ENCODE measurements at places on chromosomes 6 and 20.

DNA sequence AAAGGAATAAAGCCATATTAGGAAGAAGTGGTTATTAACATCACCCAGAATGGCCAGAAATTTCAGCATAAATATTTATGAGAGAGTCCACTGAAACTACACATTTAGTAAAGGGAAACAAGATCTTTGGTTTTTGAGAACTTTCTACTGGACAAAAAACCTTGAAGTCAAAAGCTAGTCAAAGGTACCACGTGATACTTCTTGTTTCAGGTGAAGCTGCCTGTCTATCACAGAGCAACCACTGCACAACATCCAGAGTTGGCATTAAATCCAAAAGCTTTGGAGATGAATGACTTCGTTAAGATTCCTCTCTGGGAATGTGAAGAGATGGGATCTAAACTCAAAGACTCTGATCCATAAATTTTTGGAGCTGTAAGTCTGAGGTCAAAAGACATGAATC, 137.0 kb downstream of the KCNQ5 start:
- no peak for DNase-seq

- no peak for DNase-seq
Measured at GRCh38 chr6:5036269-5036668, 32.4 kb upstream of the RPP40 start.

GRCh38 chr6:125004198-125004597, 42.0 kb downstream of the RNF217 start:
- DNase-seq = no peak

DNA sequence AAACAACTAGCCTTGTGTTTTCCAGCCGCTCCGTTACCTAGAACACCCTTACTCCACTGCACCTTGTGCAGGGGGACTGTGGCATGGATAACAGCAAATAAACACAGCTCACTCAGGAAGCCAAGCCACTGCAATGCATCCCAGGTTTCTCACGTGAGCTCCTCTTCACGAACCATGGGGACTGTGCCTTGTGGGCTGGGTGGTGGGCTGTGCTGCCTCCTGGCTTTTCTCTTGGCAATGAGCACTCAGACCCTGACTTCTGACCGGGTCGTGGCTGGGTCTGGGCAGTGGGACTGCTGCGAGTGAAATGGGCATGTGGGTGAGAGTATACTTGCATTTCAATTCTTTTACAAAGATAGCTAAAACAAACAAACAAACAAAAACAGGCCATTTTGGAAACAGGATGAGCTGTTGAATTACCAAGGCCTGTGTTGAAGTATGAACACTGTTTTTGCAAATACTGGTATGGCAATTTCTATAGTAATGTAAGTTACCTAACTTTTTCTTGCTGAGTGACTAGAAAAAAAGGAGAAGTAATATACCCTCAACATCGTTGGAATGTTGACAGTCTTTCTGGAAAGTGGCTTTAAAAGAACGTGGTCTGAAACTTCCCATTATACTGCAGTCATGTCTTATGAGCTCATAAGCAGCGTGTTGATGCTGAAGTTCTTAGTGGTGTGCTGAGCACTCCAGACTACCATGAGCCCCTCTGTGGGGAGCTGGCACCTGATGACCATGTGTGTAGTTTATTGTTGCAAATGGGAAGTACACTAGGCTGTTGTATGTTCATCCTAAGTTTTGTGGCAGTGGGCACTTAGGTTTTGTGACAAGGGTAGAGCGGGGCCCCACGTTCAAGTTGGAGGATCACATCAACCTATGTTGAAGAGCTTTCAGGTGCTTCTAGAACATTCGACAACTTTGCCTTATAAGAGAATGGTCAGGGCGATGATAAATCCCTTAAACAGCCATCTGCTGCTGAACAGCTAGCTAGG, 120.4 kb downstream of the ARMC2 start:
- no peak for DNase-seq

- no peak for DNase-seq
Measured at GRCh38 chr20:7708782-7709181, 231.5 kb downstream of the HAO1 start.

DNA sequence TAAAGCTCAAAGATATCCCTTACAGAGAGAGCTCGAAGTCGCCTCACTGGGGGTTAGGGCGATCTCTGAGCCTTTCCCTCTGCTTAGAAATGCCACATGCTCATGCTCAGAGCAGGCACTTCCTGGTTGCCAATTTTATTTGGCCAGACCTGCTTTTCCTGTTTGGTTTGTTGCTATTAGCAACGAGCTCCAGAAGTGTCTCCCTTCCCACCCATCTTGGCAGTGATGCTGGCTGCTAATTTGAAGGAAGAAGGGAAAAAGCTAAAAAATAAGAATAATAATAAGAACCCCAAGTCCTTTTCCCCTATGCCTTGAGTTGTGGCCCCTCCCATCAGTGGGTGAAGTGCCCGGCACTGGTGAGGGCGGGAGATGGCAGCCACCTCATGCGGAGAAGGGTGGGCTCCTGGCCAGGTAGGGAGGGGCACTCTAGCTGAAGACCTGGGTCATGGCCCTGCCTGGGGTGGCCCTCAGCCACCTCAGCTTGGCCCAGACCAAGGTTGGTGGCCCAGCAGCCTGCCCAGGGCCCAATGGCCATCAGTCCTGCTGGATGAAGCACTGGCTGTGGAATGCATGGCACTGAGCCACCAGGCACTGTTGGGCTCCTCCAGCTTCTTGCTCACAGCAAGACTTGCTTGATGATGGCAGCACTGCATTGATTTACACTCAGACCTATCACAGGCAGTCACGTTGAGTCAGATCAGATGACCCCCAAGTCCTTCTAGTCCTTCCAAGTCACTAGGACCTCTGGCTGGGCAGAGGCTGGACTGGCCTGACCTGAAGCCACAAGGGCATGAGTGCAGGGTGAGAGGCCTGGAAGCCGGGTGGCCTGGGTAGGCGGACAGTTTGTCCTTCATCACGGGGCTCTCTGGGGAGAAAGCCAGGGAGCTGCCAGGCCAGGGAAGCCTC, 79.0 kb downstream of the SYNJ2 start:
- DNase-seq = no peak

DNA sequence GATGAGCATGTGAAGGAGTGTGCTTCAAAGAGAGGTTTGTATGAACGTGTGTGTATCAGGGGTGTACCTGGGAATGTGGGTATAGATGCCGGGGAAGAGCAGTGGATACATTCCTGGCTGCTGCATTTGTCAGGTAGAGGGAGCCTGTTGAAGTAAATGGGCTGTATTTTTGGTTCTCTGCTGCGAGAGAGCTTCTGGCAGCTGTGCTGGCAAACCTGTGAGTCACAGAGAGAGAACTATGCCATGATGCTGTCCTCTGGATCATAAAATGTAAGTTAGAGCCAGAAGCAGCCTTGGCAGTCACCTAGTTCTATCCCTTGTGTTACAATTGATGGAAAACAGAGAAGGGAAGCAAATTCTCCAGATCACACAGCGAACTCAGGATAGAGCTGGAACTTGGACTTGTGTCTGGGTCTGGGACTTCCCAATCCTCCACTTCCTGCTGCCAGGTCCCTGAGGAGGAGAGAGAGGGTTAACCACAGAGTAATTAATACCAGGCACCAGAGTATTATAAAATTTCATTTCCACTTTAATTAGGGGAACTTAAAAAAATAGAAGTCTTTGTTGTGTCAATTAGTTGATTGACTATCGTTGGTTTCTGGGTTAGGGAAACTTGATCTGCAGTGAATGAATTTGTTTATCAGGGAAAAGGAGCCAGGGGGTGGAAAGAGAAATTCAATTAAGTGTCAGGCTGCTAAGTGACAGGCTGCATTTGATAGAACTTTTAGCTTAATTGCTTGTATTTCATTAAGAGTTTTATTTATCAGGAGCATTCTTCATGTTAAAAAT, 41.1 kb upstream of the GTSF1L start:
- no peak for DNase-seq

GRCh38 chr6:165744555-165745228, 81.7 kb upstream of the PDE10A start:
- no peak for DNase-seq

DNA sequence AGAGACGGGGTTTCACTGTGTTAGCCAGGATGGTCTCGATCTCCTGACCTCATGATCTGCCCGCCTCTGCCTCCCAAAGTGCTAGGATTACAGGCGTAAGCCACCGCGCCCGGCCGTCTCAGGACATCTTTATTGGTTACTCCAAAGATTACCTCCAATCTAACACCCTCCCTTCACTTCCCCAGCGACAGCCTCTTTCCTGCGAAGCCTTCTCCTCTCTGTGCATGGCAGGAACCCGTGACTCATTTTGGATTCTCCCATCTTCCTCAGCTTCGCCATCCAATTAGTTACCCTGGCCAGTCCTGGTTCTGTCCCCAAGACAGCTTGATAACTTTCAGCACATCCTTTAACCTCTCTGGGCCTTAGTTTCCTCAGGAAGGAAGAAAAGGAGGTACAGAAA, 51.3 kb upstream of the TOX2 start:
- DNase-seq = no peak

- DNase-seq = no peak
Measured at GRCh38 chr6:43714311-43715055, 26.9 kb upstream of the MRPS18A start.

DNA sequence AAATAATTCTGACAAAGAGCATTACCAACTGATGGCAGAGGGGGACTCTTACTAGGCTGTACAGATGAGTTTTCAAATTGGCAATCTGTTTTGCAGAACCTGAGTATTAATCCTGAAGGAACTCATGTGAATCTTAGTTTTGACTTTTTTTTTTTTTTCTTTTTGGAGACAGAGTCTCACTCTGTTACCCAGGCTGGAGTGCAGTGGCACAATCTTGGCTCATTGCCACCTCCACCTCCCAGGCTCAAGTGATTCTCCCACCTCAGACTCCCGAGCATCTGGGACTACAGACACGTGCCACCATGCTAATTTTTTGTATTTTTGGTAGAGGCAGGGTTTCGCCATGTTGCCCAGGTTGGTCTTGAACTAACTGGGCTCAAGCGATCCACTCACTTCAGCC, 49.3 kb downstream of the KCTD20 start:
- no peak for DNase-seq

- DNase-seq = no peak
Measured at GRCh38 chr6:159874435-159874834, 16.4 kb upstream of the MAS1 start.

DNA sequence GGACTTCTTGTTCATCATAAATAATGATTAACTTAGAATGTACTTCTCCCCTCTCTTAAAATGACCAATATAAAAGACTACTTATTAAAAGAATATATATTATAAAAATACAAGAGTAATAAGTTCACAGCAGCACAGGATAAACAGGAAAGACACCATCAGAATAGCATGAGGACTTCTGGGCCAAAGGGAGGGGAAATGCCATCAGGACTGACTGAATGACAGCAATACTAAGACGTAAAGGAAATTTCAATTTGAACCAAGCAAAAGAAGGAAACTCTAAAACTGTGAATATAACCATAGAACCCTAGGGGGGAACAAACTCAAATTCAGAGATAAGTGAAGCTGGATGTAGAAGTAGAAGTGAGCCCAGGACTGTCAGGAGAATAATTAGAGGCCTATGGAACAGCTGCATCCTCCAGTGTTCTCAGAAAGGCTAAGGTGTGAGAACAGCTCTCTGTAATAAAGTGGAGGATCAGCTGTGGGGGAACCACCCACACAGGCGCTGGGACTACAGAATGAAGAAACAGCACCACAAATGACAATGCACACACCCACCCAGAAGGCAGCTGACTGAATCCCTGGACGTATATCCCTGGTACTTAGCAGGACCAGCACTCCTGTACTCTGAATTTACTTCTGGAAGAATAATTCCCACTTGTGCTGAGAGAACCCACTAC, 37.8 kb downstream of the ZHX3 start:
- DNase-seq = no peak

DNA sequence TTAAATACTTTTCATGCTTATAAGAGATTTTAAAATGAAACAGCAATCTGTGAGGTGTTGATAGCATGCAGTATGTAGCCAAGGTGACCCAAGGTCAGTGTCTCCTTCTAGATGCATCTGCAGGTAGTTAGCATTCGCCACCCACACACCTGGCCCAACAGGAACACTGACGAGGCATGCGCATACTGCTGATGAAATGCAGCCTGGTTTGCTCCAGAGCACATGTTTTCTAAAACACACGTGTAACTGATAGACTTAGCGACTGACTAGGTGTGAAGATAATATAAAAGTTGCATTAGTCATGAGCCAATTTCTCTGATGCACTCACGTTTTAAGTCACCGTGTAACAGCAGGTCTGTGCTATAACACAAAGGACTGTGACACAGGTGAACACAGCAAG, 77.1 kb upstream of the RPS6KA2 start:
- DNase-seq = no peak

GRCh38 chr6:95578106-95578410, 723 bp downstream of the MANEA start:
- DNase-seq = no peak

DNA sequence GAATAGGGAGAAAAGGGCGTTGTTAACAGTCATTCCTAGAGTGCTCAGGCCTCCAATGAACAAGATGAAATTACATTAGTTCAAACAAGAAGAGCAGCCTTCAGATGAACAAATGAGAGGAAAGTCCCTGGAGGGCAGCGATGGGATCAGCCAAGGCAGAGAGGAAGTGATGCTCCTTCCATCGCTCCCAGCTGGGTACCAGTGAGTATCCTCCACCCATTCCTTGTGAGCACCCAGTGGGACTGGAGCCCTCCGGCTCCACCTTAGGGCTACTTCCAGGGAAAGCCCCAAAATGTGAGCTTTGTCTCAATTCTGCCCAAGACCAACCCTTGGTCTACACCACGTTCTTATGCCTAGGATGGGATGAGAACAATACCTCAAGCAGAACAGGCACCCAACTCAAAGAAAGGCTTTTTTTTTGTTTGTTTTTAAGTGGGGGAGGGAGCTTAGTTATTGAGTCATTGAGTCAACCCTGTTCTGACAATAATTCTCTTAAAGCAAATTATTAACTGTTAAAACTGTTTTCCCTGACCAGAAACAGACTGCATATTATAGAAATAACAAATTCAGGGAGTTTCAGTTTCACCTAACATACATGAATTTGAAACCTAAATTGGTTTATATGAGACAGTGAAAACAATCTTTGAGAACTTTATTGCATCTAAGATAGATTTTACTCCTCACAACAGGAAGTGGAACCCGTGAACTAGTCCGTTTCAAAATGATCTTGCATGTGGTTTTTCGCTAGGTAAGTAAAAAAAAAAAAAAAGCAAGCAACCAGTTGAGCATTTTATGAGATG, 106.9 kb downstream of the IPCEF1 start:
- no peak for DNase-seq

- DNase-seq = no peak
Measured at GRCh38 chr6:148998704-148999103, 251.9 kb downstream of the UST start.

DNA sequence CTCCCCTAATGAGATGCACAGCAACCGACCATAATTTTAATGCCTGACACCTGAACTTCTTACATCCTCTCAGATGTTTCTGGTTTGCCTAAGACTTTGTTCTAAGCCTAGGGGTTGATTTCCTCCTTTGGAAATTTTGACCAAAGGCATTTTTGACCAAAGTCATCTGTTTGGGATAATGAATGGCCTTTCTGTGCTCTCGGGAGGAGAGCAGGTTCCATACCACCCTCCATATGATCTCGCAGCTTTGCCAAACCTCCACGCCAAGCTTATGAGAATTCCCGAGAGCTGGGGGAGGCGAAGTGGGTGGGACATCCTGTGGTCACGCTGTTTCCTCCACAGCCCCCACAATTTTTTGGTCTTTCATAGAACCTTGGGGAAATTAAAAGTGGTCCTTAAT, 91.7 kb downstream of the SCML4 start:
- DNase-seq = no peak

Measured in stimulated activated CD4-positive, alpha-beta T cell treated with anti-CD3 and anti-CD28 coated beads, Interleukin-1b, Interleukin-23, amount 100 ng/mL, for 24 hours (primary cell).